ENCODE measurements at places on chromosomes 13 and 19.

GRCh38 chr13:36344173-36344572 is 2.0 kb downstream of the SPART start:
- DNase-seq: no peak

- no peak for DNase-seq
Observed at GRCh38 chr13:101869553-101869952, 417.1 kb downstream of the ITGBL1 start.

- peak; percentile 25 for DNase-seq
Observed at GRCh38 chr19:4456476-4456842, 1.1 kb downstream of the UBXN6 start.

- DNase-seq: peak; percentile 94
Observed at GRCh38 chr19:2032296-2032941, 16.9 kb upstream of the BTBD2 start.

DNA sequence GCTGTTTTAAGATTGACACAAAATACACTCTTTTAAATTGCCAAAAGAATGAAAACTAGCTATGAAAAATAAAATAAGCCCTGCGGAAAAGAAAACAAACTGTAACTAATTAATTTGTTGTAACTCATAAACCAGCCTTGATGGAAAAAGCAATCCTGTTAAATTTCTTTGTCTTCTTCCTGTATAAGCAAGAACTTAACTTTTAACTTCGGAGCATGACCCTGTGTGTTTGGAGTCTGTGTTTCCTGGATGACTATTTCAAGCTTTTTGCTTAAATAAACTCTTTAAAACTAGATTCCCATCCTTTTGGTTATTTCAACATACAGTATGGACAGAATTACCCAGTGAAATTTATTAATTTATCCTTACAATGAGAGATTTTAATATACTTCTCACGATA is 122.6 kb downstream of the TNFRSF19 start:
- DNase-seq: no peak

DNA sequence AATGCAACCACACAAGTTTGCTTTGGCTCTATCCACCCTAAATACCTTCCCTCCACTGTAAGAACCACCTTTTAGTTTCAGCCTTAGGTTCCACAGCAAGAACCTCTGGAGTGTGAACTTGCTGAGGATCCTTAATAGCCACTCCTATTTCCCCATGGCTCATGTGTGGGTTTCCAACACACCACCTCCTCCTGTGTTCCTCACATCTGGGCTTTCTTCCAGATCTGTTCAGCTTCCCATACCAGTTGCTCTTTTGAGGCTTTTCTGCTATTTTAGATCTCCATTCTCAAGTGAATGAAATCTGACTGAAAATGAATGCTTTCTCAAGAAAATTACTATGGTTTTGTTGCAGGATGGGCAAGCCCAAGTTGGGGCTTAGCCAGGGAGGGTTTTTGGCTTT is 104.8 kb upstream of the MIR17HG start:
- no peak for DNase-seq

GRCh38 chr13:41791056-41791455 is 169.9 kb downstream of the VWA8 start:
- no peak for DNase-seq

GRCh38 chr13:80550971-80551441 is 210.1 kb upstream of the SPRY2 start:
- DNase-seq: no peak

DNA sequence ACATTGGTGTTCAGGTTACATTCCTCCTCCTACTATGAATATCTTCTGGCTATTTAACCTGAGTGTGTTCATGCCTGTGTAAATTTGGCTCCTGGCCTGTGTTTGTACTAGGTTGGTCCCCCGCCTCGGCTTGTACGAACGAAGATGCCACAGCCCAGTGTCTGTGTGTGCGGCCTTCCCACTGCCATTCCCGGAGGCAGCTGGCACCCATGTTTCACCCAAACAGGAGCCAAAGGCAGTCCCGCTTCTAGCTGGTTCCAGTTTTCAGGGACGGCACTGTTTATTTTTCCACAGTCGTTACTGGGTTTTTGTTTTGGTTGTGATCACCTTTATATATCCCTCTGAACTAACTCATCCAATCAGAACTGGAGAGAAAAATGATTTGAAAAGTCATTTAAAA is 102.5 kb upstream of the ZNF536 start:
- DNase-seq: no peak

GRCh38 chr13:101283782-101284181 is 132.5 kb downstream of the NALCN start:
- no peak for DNase-seq

DNA sequence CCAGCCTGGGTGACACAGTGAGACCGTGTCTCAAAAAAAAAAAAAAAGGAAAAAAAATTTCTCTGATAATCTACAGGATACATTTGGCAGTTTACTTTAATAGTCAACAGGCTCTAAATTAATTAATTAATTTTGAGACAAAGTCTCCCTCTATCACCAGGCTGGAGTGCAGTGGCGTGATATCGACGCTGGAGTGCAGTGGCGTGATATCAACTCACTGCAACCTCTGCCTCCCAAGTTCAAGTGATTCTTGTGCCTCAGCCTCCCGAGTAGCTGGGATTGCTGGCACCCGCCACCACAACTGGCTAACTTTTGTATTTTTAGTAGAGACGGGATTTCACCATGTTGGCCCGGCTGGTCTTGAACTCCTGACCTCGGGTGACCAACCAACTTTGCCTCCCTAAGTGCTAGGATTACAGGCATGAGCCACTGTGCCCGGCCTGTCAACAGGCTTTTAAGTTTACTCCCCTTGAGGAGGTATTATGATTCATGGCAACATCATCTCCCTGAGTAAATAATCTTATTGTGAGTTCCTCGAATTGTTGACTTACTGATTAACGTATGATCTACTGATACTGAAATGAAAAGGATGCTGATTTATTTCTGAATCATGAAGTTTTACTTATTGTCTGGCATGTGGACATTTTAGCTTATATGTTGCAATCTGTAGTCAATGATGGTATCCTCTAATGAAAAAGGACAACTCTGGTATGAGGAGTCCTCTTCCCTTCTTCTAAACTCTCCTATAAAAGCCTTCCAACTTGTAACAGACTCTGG is 21.3 kb upstream of the MTRF1 start:
- DNase-seq: no peak

DNA sequence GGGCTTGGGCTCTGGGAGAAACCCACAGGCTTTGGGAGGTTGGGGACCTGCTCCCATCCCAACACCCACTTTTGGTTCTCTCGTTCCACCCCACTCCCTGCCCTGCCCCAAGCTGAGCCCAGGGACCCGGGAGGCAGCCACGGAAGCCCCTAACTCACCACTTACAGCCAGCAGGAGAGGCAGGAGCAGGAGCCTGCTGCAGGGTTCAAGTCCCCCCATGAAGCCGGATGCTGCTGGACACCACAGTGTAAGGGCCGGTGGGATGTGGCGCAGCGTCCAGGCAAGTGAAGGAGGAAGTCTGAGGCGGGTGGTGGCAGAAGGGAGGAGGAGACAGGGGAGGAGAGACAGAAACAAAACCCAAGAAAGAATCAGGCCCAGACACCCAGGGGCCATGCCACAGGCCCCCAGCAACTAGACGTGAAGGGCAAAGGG is at the start of gene TYROBP:
Gene TYROBP (minus strand): TSS at position 286 of the 432 bp plus-strand sequence. CDS start 67 bp downstream, at position 219.
- DNase-seq: no peak

GRCh38 chr19:39411081-39411831 is 1.2 kb upstream of the PLEKHG2 start:
- DNase-seq: no peak

DNA sequence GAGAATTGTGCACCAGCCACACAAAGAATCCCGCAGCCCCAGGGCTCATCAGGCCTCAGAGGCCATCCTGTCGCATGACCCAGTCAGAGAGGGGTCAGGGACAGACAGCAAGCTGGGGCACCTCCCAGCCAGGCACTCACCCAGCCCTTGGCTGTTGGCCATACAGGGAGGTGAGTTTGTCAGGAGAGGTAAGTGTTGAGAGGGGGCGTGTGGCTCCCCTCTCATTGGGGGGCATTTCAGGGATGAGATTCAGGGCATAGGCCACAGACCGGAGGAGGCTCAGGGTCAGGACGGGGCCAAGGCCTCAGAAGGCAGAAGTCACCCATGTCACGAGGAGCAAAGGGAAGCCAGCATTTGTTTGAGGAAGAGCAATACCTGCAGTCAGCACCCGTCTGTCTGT is 37.1 kb downstream of the MYO9B start:
- DNase-seq: peak; percentile 62

DNA sequence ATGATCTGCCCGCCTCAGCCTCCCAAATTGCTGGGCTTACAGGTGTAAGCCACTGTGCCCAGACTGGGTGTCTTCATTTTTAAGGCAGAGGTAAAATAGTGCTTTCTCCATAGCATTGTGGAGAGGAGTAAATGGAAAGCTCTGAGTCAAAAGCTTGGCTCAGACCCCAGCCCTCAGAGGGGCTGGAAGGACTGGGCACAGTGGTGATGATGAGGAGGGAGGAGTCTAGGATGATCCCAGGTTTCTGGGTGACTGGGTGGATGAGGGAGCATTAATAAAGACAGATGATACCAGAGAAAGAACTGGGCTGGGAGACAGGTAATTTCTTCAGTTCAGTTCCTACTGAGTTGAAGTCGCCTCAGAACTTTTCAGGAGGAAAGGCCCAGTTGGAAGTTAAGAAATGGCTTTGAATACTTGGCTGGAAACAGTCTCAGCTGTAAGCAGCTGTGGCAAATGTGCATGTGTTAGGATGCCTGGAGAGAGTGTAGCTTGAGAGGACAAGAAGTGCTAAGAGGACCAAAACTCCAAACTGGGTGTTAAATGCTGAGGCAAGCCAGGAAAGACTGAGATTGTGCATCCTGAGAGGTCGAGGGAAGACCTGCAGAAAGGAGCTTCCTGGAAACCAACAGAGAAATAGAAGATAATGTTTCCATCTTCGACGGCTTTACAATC is 37.1 kb upstream of the MEDAG start:
- no peak for DNase-seq

GRCh38 chr13:65236841-65237418 is 1993.2 kb downstream of the PCDH9 start:
- DNase-seq: no peak

DNA sequence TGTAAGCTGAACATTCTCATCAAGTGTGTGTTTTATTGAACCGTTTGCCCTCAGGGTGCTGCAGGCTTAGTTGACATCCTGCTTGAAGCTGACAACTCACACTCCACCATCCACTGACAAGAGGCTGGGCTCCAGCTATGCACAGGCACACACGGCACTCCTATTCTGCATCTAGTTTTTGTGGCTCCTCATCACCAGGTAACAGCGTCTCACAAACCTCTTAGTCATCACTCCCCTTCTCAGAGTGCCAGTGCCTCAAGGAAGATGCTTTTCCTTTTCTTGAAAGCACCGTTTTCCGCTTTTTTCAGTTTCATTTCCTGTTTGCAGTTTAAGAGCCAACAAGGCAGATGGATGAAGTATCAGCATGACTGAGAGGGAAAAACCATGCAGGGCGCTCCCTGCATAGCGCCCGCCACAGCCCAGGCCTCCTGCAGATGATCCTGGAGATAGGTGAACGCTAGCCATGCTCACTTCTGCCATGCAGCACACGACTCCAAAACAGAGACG is 491.2 kb downstream of the COG6 start:
- no peak for DNase-seq

DNA sequence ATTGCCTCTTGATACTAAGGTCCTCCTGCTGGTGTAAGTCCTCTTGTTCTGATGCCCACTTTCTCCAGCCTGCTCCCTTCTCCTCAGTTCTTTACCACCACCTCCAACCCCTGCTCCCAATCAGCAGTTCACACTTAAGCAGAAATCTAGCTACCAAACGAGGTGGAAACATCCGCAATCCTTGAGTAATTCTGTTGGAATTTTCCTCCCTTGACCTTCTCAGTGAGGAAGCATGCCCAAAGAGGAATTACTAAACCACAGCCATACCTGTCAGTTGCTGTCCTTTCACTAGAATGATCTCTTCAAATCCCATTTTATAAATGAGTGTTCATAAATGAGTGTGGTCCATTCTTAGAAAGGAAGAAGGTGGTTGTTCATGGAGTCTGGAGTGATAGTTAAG is 289.9 kb downstream of the DACH1 start:
- DNase-seq: no peak

DNA sequence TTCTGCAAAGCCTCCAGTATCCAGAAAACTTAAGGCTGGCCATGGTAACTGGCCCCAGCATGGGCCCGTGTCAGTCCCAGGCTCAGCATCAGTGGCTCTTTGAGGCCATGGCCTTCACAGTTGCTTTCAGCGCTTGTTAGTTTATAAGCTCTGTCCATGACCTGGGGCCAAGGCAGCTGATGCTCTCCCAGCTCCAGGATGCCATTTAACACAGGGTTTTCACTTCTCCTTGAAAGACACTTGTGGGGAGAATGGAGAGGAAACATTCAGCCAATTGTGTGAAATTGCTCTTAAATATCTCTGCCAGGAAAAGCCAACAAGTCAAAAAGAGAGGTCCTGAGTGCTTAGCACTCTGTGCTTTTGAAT is 321.3 kb downstream of the FOXO1 start:
- DNase-seq: peak; percentile 52

DNA sequence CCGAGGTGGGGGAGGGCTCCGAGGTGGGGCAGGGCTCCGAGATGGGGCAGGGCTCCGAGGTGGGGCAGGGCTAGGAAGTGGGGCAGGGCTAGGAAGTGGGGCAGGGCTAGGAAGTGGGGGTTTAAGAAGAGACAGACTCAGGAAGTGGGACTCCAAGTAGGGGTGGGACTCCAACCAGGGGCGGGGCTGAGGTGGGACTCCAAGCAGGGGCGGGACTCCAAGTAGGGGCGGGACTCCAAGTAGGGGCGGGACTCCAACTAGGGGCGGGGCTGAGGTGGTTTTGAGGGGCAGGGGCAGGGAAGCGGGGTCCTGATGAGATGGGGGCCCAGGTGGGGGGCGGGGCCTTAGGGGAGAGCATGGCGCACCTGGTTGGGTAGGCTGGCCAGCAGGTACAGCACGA is 13.6 kb downstream of the CFD start:
- DNase-seq: no peak

DNA sequence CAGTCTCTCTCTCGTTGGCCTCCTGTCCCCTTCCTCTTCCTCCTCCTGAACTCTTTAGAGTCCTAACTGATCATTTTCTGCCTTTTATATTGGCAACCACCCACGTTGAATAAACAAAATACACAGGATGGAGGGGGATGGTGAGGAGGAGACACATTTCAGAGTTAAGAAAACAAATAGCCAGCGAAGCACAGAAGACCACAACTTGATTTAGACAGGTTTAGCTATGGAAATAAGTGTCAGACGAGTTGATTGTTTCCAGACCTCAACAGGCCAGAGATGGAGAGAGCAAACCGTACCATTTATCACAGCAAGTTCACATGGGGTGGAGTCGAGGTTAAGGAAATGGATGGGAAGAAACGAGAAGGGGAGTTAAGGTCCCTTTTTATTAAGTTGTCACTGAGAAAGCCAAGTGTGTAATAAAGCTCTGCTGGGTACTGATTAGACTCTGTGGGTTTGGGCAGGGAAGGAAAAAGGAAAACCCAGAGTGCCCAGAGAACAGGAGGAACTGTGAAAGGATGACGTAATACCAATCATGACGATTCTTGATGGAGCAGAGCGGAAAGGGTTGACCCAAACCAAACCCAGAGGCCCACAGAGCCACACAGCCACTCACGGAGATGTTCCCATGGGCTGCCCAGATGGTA is 11.1 kb upstream of the SERP2 start:
- no peak for DNase-seq

- no peak for DNase-seq
Observed at GRCh38 chr13:112658808-112659207, 31.0 kb upstream of the ATP11A start.
